ENCODE measurements at places on chromosomes 13 and 19.

DNA sequence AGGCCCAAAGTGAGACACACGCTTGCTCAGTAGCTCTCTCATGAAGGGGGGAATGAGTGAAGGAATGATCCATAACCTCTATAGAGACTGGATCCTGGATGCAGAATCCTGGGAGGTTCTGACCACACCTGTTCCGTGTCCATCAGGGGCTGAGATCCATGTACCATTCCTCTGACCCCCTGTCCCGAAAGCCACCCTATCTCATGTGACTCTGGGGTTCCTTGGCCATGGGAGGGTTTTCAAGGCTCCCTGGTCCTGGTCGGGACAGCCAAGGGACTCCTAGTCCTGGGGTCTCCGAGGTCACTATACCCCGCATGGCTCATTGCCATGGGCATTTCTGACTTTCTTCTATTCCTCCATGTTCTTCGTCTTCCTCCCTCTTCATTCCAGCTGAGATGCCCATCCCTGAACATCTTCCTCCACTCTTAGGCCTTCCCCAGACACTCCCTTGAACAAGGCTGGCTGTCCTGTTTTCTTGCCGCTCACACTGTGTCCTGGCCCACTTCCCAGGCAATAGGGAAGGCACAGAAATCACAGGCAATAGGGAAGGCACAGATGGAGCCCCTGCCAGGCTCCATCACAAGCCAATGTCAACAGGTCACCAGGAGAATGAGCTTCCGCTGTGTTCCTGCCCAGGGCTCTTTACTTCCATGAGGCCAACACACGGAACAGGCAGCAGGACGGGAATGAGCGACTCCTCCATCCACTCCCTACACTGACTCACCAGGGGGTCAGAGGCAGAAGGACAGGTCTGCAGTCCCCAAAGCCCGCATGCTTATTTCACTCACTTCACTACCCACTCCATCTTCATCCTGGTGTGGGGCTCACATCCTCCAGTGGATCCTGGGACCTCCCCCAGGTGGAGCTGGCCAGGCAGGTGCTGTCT, 3.2 kb downstream of the CEACAM5 start:
- no peak for DNase-seq

GRCh38 chr13:71169180-71169579, 697.8 kb downstream of the DACH1 start:
- no peak for DNase-seq

DNA sequence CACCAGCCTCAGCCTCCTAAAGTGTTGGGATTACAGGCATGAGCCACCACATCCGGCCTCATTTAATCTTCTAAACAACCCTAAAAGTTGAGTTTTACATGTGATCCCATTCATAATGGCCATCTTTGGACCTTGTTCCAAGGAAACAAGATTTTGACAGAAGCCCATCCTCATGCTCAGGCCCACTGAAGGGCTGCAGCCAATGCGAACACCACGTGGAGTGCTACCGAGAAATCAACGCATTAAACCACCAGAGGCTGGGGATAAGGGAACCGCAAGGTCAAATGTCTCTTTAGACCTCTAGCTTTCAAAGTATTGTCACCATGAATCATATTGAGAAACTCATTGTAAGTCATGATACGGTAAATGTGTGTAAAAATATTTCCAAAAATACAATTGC, 49.4 kb upstream of the DOCK9 start:
- DNase-seq = no peak

DNA sequence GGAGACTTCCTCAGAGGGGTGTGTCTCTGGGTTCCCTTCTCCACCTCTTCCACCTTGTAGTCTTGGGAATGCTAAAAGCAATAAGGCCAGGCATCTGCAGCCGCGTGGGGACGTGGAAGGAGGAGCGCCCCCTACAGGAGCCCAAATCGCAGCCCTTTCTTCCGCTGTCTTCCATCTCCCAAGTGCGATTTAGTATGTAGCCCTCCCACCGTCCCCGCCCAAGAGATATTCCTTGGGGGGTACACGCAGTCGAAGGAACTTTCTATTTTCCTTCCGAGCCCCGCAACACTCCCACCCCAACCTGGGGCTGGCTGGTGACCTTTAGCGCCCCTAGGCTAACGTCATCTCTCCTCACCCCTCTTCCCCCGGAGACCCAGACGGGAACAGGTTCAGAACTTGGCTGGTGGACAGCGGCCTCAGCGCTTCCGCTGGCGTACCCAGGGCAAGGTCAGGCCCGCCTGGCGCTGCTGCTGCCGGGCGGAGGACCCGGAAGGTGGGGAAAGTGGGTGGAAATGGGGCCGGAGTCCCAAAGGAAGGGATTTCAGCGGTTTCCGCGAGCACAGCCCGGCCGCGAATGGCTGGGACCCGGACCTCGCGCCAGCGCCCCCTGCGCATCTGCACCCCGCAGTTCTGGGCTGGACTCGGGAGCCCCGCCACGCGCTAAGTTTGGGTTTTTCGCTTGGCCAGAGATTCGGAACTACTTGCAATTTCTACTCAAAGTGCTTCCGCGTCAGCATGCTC, 2.1 kb upstream of the PCDH8 start:
- DNase-seq = peak; percentile 50

DNA sequence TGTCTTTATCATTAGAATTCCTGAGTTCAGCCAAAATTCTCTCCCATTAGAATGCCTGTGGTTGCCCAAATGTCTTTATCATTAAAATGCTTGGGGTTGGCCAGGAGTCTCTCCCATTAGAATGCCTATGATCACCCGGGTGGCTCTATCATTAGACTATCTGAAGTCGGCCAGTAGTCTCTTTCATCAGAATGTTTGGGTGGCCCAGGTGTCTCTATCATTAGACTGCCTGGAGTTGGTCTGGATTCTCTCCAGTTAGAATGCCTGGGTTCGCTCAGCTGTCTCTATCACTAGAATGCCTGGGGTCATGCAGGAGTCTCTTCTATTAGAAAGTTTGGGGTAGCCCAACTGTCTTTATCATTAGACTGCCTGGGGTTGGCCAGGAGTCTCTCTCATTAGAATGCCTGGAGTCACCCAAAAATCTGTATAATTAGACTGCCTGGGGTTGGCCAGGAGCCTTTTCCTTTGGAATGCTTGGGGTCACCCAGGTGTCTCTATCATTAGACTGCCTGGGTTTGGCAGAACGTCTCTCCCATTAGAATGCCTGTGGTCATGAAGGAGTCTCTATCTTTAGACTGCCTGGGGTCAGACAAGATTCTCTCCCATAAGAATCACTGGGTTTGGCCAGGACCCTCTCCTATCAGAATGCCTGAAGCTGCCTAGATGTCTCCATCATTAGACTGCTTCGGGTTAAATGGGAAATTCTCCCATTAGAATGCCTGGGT, 1478.3 kb downstream of the UQCRFS1 start:
- DNase-seq = no peak

- DNase-seq = no peak
Observed at GRCh38 chr13:52399708-52400107, 6.3 kb downstream of the THSD1 start.

DNA sequence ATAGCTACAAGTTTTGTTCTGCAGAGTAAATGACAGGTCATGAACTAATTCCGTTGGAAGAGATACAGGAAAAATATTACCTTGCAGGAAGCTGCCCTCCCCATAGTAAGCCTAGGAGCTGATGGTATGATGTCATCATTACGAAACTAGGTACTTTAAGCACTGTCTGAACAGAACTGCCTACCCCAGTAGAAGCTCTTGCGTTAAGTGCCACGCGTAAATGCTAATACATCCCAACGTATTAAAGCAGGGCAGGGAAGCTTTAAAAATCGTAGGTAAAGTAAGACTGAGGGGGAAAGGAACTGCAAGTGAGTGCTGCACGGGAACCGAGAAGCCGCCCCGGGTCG, 572 bp downstream of the UGGT2 start:
- peak; percentile 31 for DNase-seq

DNA sequence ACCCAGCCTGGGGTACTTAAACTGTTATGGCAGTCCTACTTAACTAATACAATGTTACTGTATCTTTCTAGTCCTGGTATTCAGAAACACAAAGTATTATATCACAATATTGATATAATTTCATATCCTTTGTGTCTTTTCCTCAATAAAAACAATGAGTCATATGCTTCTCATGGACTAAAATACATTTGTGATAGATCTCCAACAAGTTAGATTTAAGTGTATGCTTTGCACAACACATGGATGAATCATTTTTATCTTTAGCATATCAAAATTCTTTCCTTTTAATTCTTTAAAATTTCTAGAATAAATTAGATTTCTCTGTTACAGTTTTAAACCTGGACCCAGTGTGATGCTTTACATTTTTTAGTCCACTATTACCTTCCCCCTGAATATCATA, 1357.8 kb upstream of the ATXN8OS start:
- no peak for DNase-seq

- DNase-seq = no peak
Observed at GRCh38 chr13:93721483-93721882, 494.9 kb downstream of the GPC6 start.

GRCh38 chr13:112999414-113000177, 30.6 kb downstream of the MCF2L start:
- no peak for DNase-seq

- no peak for DNase-seq
Observed at GRCh38 chr19:36775768-36776167, 3.2 kb upstream of the ZNF850 start.

- no peak for DNase-seq
Observed at GRCh38 chr13:39148513-39148961, 110.3 kb downstream of the NHLRC3 start.

- DNase-seq = peak; percentile 52
Observed at GRCh38 chr19:47158879-47159503, 28.4 kb downstream of the SAE1 start.

DNA sequence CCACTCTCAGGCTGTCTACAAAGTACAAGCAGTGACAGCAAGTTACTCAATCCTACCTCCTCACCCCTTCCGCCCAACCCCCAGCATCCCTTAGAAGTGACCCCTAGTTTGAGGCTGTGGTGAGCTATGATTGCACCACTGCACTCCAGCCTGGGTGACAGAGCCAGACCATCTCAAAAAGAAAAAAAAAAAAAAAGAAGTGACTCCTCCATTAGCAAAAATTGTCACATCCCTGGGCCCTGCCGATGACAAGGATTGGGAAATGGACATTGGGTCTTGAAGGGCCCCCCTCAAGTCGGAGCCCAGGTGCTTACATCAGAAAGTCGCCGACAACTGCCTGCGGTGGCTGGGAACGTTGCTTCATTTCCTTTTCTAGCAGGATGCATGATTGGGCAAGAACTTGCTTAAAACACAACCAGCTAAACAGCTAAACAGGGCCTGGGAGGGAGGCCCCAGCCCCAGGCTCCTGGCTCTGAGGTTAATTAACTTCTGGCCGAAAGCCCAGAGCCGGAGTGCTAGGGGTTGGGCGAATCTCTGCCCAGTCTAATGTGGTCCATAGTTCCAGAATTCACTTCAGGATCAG, 15.3 kb downstream of the RAB3D start:
- peak; percentile 53 for DNase-seq

DNA sequence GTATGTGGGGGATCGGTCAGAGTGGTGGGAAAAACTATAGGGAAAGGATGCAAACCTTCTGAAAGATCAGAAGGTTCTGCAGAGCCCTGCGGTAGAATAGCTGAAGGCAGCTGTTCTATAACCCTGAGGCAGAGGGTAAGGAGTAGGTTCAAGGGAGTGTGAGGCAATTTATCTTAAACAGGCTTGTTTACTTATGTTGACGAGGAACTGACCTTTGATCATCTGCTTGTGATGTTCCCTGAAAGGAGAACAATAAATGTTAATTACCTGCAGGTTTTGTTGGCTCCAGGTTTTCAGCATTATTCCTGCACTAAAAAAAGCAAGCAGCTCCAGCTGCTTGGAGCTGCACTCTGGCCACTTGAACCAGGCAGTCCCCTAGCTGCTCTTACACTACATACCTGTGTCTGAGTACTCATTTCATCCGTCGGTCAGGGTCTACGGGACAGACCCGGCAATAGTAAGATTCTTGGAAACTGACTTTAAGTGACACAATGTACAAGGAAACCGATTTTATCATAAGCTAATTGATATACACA, 202.1 kb downstream of the TBC1D4 start:
- no peak for DNase-seq

DNA sequence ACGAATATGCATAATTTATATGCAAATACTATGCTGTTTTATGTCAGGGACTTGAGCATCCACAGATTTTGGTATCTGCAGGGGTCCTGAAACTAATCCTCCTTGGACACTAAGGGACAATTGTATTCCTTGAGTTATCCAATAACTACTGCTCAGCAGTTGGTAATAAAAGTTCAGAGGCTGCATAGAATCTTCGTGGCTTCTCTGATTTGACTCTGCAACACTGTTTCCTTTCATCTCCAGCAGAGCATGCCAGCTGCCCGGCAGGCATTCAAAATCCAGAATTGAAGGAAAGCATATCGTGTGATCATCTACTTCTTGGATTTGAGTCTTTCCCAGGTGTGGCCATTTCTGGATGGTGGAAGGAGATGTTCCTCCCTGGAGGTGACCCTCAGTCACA, 64.5 kb upstream of the MRI1 start:
- DNase-seq = no peak

DNA sequence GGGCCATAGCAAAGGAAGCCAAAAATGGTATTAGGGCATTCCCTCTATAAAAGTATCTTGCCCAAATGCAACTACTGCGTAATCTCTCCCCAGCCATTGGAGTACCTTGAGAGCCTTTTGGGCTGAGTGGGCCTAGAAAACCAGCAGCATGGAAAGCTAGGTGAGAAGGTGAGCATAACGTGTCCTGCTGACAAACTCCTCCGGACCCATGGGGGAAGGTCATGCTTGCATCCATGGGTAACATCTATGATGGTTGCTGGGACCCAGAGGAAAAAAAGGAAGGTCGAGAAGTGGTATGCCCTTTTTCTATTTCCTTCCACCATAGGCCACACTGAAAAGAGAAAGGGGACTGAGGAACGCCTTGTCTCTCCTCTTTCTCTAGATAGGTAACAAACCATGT, 57.4 kb downstream of the ZNF728 start:
- DNase-seq = no peak

DNA sequence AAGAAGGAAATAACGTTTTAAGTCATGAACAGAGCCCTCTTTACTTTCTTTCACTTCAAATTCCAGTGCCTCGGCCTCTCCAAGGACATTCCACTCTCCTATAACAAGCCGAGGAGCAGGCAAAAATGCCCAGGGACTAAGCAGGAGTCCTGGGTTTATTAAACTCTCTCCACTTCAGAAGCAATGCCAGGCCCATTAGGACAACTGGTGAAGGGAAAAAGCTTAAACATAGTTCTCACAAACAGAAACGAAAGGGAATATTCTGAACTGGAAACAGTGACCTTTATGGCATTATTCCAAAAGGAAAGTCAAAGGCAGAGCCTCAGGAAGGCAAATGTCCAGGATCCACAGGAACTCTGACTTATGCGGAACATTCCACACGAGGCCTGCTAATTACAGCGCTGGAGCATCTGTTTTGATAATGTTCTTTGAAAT, 30.9 kb upstream of the MED4 start:
- no peak for DNase-seq

- DNase-seq = no peak
Observed at GRCh38 chr13:107516517-107516916, 698.8 kb downstream of the LIG4 start.

GRCh38 chr19:29658221-29658991, 6.9 kb upstream of the PLEKHF1 start:
- DNase-seq = no peak

- DNase-seq = no peak
Observed at GRCh38 chr13:41286370-41286769, 23.0 kb upstream of the MTRF1 start.
